Right renal cortex interstitium (tissue), 3 donors: ENCODE measurements at places on chromosomes 13 and 19. TPM values are rescaled to one million over a fixed set of nuclear protein-coding genes. Genes with fewer than 3 reads are reported as not detected.

- no peak for DNase-seq
These were observed 20.0 kb upstream of the POSTN start for GRCh38 chr13:37618554-37618953.

The KLHL26 gene
- 5.0 TPM for polyA plus RNA-seq

The TMEM145 gene
- polyA plus RNA-seq: 0.97 TPM

GRCh38 chr19:3454656-3455392 lies 25.5 kb downstream of the SMIM24 start:
- no peak for DNase-seq

The HSH2D gene
- polyA plus RNA-seq: 0.19 TPM

- no peak for DNase-seq
These were observed 4.0 kb downstream of the SYT5 start for GRCh38 chr19:55176076-55176475.

DNA sequence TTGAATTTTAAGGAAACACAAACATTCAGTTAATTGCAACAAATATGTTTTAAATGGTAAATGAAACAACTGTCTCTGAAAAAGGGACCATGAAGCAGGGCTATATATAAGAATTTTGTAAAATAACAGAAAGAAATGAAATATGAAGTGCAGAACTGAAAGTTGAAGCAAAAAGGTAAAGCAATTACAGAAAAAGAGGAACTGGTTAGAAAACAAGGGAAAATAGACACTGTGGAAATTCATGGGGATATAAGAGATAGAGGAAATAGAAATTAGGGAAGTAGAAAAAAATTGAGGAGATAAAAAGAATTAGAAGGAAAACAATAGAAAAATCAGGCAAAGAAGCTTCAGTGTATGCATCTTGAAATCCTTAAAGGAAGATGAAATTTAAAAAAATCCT lies 40.0 kb upstream of the TDRD3 start:
- no peak for DNase-seq

GRCh38 chr19:3017923-3018322 lies 11.2 kb downstream of the TLE2 start:
- no peak for DNase-seq

DNA sequence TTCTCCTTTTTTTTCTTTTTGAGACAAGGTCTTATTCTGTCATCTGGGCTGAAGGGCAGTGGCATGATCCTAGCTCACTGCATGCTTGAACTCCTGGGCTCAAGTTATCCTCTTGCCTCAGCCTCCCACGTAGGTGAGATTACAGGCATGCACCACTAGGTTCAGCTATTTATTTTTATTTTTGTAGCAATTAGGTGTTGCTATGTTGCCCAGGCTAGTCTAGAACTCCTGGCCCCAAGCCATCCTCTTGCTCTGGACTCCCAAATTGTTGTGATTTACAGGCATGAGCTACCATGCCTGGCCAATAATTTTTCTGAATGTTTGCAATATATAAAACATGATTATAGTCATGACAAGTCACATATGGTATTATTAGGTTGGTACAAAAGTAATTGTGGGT lies 161.1 kb upstream of the ATXN8OS start:
- no peak for DNase-seq

DNA sequence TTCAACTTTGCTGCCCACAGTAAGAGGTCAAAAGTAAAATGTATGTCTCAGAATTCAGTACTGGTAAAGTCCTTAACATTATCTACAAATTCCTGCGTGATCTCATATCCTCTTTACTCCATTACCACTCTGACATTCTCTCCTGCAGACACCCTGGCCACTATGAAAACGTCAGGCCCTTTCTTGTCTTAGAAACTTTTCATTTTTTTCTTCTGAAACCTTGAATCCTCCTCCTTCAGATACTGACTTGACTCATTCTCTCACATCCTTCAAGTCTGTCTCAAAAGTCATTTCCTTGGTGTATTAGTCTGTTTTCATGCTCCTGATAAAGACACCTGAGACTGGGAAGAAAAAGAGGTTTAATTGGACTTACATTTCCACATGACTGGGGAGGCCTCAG lies 262.3 kb downstream of the POU4F1 start:
- DNase-seq: no peak

GRCh38 chr13:64546371-64546770 lies 2683.8 kb downstream of the PCDH9 start:
- DNase-seq: no peak

- DNase-seq: no peak
These were observed 4.0 kb upstream of the HOOK2 start for GRCh38 chr19:12779162-12779993.

GRCh38 chr13:89136678-89137077 lies 1465.5 kb downstream of the SLITRK5 start:
- no peak for DNase-seq

DNA sequence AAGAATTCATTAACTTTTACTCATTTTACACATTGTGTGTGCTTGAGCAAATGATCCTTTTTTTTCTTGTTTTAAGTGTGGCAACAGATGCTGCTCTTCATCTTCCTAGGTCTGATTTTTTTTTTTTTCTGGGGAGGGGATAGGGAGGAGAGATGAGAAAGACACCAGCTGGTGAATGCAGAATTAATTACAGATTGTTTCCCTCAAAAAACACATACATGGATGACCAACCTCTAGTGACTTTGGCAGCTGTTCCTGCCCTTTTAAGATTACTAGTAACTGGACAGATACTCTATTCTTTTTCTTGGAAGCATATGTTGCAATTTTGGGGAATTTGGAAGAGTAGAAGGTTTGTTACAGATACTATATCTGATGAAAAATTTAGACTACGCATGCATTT lies 103.6 kb upstream of the MYO16 start:
- no peak for DNase-seq

- DNase-seq: no peak
These were observed 265.1 kb upstream of the EDNRB start for GRCh38 chr13:78183732-78184131.

The LAIR1 gene
- polyA plus RNA-seq: 3.7 TPM

- no peak for DNase-seq
These were observed 34.8 kb downstream of the DGKH start for GRCh38 chr13:42083138-42083770.

GRCh38 chr13:91017031-91017668 lies 330.3 kb upstream of the MIR17HG start:
- DNase-seq: peak; percentile 6

- no peak for DNase-seq
These were observed 61.4 kb downstream of the NALCN start for GRCh38 chr13:101354895-101355294.

The MBD3L3 gene
- not detected for polyA plus RNA-seq

- DNase-seq: no peak
These were observed 41.3 kb upstream of the KCTD15 start for GRCh38 chr19:33755099-33756035.

DNA sequence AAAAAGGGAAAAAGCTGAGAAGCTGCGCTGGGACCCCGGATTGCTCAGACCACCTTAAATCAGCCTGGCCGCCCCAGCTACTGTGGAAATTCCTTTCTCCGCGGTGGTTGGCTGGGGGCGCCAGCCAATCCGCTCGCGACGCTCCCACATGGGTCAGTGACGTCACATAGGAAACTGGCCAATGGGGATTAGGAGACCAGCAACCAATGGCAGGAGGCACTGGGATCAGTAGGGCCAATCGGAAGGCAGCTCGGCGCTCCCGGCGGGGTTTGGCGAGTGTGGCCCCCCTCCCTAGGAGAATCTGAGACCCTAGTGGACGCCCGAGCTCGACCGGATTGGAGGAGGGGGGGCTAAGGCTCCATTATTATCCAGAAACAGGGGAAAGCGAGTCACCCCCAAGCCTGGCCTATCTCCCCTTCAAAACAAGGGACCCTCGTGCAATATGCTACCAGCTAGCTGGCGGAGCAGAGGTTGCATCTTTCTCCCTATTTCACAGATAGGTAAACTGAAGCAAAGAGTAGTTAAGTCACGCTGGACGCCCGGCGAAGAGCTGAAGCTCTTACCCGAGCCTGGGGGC lies 6.5 kb upstream of the TLE2 start:
- DNase-seq: peak; percentile 100

GRCh38 chr19:5676105-5676771 lies 4.1 kb downstream of the MICOS13 start:
- no peak for DNase-seq

- no peak for DNase-seq
These were observed 4.0 kb downstream of the TPGS1 start for GRCh38 chr19:511101-511851.

DNA sequence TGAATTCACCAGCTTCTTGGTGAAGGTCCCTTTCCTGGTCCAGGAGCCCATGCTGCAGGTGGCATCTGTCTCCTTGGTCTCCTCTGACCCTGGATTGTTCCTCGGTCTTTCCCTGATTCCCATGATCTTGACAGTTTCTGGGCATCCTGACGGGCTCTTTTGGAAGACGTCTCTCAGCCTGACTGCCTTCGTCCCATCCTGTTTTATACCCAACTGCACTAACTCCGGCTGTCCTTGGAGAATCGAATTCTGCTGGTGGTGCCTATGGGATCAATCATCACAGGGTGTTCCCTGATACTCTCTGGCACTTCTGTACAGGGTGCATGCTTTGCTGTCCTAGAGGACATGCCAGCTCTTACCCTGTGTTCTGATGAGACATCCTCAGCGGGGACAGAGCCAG lies 19.1 kb downstream of the CERS1 start:
- DNase-seq: no peak

DNA sequence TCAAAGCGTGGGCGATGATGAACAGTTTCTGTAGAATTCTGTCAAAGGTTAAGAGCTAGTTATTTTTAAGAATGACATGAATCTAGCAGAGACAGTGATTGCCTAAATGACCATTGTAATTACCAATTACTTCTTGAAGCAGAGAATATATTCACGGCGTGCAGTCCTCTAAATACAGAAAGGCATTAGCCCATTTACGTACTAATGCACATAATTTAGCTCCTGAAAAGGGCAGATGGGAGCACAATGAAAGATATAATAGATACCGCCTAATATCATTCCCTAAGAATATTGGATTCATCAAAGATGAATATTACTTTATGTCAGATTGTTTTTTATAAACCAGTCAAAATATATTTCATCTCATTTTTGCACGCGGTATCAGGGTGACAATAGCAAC lies 212.4 kb downstream of the URI1 start:
- DNase-seq: no peak

The PTGIR gene
- polyA plus RNA-seq: 1.6 TPM

The KLK3 gene
- polyA plus RNA-seq: 0.42 TPM

The FUT1 gene
- 3.0 TPM for polyA plus RNA-seq

- peak; percentile 91 for DNase-seq
These were observed at the start of gene ZNF227 for GRCh38 chr19:44212250-44212865. Gene ZNF227, plus strand, starts transcription at chr19:44212532. Its CDS starts 5,261 bp downstream, at chr19:44217793.

GRCh38 chr13:54144828-54145227 lies 1116.2 kb downstream of the OLFM4 start:
- DNase-seq: no peak

GRCh38 chr19:48807590-48808308 lies 3.1 kb downstream of the BCAT2 start:
- no peak for DNase-seq

DNA sequence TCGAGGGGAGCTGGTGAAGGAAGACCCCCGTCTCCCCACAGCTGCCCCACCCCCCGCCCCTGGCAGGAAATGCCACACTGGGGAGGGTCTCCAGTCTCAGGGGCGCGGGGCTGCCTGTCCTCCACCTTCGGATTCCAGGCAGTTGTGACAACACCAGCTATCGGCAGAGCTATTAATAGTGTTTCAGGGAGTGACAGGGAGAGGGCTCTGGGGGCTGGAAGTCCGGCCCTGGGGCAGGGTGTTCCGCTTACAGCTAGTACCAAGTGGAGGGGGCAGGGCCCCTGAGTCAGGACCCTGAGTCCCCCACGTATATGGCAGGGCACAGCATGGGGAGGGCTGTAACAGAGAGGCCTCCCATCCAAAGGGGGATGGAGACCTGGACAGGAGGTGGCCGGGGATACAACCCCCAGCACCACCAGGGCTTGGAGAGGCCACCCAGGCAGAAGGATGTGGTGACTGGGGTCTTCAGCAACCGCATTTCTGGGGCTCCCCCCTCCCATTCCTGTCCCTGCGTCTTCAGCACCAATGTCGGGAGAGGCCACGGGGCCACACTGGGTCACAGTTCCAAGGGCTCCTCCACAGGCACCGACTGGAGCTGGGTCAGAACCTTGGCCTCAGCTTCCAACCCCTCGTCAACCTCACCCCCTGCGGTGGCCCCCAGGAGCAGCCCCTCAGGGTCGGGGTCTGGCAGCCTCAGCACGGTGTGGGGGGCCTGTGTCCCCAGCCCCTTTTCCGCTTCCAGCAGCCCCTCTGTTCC lies 3.9 kb downstream of the SIX5 start:
- no peak for DNase-seq

DNA sequence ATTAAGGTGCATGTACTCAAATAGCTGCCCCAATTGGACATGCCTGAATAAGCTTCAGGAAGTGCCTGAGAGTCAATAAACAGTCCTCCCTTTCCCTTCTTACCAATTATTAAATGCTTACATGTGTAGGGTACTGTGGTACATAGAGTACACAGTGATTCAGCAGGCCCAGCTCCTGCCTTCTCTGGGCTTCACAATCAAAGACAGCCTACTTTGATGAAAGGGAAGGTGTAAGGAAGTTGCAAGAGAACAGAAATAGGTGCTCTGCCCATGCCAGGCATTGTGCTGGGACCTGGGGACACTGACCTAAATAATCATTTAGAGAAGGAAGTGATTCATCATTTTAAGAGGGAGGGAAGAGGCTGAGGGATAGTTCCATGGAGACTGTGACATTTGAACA lies 17.2 kb downstream of the FRY start:
- no peak for DNase-seq

DNA sequence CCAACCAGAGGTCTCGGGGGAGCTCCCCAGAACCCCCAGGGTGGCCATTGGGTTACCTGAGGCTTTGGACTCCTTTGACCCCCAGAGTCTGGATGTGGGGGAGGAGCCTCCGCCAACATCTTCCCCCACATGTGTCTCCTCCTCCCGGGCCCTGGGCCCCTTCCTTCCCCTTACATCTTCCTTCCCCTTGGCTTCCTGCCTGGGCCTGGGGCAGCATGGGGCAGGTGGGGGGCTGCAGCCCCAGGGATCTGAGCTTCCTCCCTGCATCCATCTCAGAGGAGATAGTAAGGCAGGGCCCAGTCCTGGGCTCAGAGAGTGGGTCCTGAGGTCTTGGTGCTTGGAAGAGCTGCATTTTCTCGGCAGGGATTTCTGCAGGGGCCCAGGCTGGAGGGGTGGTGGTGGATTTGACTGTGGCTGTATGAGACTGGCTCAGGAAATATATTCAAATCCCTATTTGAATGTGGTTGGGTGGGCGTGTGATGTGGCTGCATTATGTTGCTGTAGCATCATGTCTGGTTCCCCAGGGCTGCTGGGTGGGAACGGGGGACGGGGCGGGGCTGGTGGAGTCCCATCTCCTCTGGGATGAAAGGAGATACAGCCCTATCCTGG lies 919 bp downstream of the VAV1 start:
- no peak for DNase-seq

DNA sequence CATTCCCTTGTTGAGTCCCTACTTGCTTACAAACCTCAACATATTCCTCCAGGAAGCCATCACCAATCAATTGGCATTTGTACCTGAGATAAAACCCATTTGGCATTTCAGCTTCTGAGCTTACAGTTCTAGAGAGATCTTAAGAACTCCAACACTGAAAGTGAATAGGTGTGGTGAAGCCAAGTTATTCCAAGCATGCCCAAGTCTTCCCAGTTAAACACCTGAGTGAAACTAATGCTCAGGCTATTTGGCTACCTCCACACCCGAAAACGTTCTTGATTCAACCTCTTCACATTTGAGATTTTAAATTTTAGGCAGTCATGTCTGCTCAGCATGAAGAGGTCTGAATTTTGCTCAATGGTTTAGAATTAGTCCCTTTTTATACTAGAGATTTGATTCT lies 2.5 kb upstream of the SCEL start:
- no peak for DNase-seq
